Tracheal epithelial cell (primary cell): ENCODE measurements at places on chromosomes 5 and 9. TPM values are rescaled to one million over a fixed set of nuclear protein-coding genes. Genes with fewer than 3 reads are reported as not detected.

Gene FRMD3
- 0.43 and 0.48 TPM in 2 replicates for total RNA-seq

Gene PCDH12
- total RNA-seq = 0.72 TPM in 1 of 2 replicates, not detected in the other

Gene REEP2
- total RNA-seq = 1.9 and 6.3 TPM in 2 replicates

Gene ZNF622
- total RNA-seq = 42.4 and 53.0 TPM in 2 replicates

Gene NR5A1
- 0.21 TPM in 1 of 2 replicates, not detected in the other for total RNA-seq

Gene FOXD4L4
- not detected in 2 replicates for total RNA-seq

Gene SYNPO
- total RNA-seq = 1.5 and 5.3 TPM in 2 replicates

Gene SNAPC3
- 29.8 and 41.9 TPM in 2 replicates for total RNA-seq
